ENCODE measurements at places on chromosomes 3 and 15.

DNA sequence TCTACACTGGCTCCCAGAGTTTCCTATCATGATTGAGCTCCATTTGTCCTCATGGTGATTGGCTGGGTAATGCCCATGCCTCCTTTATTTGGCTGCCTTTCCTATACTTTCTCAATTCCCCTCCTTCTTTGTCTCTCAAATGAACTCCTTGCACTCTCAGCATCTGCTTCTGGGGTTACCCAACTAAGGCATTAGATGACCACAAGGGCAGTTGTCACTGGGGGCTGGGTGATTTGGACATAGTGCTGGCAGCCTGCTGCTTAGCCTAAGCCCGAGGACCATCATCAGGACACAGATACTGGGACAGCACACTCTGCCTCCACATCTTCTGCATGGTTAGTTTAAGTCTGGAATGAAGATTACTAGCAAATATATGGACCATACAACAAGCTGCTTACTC lies 49.2 kb upstream of the LRRFIP2 start:
- no peak for DNase-seq

DNA sequence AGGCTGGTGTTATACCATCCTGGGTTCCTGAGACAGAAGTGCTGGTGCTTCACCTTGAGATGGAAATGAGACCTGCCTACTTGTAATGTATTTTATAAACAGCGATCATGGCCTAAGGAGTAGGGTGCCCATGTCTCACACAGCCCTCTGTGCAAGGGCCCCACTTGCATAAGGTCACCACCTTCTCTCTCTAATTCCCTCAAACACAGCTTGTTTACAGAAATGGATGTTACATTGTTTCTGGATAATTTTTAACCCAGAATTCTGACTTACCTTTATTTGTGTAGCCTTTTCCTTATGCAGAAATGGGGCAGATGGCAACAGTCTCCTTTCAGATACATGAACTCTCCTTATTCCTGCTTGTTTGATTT lies 95.1 kb upstream of the UMPS start:
- no peak for DNase-seq

- DNase-seq, result no peak
Observed at GRCh38 chr15:99249270-99249841, at the start of gene TTC23. TTC23 (minus strand) TSS chr15:99249581; CDS start chr15:99228712, 20,869 bp downstream.

DNA sequence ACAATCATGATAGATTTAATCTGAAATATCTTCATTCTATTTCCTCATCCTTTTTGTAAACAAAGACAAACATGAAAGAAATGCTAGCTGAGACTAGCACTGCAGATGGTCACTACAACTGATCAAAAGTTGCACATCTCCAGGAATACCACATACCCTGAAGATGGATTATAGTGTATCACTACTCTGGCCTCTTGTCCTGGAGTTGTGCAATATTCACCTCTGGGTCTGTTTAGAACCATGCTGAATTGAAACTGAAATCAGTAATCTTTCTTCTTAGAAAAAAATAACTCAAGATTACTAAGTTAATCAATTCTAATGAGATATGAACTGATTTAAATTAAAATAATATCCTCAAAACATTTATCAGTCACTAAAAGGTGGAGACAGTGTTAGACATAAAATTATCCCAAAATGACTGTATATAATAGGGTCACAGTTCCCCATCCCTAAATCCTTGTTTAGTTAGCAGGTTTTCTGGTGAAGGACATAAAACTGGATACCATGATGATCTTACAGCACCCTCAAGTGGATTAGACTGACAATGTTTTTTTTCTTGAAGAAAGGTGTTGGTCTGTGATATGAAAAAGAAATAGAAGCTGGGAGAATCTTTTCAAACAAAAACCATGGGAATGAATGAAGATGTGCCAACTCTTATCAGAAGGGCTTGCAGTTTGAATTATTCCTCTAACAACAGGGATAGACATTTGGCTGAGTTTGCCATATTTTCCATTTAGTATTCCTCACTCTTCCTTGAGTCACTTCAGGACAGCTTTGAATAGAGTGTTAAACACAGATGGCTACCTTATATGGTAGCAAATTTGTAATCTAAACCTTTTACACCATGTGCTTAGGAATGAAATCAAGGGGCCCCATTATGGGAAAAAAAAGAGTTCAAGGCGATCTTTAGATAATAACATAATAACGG lies 7.1 kb upstream of the TTC14 start:
- no peak for DNase-seq

- DNase-seq, result no peak
Observed at GRCh38 chr3:194587438-194587931, 45.7 kb downstream of the TMEM44 start.

DNA sequence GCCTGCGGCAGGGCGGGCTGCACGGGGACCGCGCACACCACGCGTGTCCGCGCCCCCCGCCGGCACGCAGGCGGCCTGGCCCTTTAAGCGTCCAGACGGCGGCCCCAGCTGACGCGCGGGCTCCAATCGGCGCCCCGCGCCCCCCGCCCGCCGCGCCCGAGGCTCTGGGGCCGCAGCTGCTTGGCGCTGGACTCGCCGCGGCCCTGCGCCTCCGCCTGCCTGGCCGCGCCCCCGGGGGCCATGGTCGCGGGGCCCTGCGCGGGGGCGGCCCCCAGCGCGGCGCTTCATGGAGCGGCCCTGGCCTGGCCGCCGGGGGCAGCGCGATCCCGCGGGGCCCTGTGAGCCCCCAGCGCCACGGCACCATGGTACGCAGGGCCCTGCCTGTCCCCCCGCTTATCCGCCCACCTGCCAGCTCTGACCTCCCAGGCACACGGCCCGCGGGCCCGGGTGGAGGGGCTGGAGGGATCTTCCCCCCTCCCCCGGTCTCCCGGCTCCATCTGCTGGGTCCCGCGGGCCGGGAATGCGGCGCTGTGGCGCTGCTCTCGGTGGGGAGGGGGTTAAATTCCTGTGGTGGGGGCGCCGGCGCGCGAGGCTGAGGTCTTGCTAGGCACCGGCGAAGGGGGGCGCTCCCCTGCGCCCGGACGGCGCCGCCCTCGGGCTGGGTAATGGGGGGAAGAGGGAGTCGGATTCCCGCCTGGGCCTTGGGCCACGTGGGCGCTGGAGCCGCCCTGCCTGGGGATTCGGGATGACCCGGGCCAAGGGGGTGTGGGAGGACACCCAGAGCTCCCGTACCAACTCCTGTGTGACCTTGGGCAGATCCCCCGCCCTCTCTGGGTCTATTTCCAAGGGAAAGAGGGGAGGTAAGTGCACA lies 1.1 kb downstream of the ZBTB47 start:
- peak; percentile 16 for DNase-seq

DNA sequence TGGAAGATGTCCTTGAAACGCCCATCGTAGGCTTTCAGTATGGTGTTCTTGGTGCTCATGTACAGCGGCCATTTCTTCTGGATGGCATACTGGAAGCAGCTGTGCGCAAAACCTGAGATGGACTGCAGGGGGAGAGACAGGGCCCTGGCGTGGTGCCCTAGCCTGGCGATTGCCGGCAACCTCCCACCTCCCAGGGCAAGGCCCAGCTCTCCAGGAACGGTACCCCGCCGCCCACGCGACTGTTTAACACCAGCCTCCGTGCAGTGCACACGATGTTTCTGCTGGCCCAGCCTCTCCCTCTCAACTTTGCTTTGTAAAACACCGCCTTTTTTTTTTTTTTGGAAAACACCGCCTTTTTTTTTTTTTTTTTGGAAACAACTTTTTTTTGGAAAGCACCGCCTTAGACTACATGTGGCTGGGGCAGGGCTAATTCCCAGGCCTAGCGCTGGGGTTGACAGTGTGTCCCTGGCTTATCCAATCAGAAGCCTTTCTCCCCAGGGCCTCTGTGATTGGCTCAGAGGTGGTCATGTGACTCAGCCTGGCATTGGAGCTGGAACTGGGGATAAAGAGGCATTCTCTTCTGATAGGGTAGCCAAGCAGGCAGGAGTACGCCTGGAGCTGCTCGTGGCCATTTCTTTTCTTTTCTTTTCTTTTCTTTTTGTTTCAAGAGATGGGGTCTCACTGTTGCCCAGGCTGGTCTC lies 14.7 kb downstream of the IDH2 start:
- DNase-seq, result no peak

- peak; percentile 40 for DNase-seq
Observed at GRCh38 chr15:58227706-58228543, 89.7 kb downstream of the AQP9 start.

- no peak for DNase-seq
Observed at GRCh38 chr15:61035311-61035710, 193.8 kb downstream of the RORA start.

GRCh38 chr3:13411186-13411860 lies 8.8 kb downstream of the NUP210 start:
- DNase-seq, result no peak

GRCh38 chr3:193742628-193743027 lies 149.6 kb downstream of the OPA1 start:
- no peak for DNase-seq

- no peak for DNase-seq
Observed at GRCh38 chr3:126530171-126531050, 6.5 kb downstream of the CHST13 start.

DNA sequence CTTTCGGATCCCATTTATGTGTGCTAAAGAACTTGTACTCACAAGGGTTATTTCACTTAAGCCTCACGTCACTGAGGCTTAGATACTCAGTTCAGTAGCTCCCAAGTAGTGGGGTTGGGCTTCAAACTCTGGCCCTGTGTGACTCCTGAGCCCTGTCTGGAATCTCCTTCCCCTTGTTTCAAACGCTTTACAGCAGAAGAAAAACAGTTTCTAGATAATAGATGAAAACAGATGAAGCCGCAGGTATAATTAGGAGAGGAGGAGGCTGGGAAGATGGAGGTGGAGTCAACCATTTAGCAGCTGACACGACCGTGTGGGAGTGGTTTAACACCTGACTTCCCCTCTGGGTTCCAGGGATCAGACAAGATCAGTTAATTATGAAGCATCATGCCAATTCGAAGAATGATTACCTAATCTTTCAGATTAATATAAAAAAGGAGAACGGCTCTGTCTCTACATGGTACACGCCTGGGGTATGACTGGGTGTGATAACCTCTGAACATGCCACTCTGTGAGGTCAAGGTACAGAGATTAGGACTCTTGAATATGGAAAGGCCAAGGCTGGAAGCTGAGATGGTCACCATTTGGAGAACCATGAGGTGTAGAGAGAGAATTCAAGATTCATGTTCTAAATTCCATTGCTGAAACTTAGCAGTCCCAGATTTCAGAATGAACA lies 31.1 kb downstream of the TPM1 start:
- no peak for DNase-seq

GRCh38 chr15:33031324-33031821 lies 163.1 kb downstream of the FMN1 start:
- DNase-seq, result no peak

DNA sequence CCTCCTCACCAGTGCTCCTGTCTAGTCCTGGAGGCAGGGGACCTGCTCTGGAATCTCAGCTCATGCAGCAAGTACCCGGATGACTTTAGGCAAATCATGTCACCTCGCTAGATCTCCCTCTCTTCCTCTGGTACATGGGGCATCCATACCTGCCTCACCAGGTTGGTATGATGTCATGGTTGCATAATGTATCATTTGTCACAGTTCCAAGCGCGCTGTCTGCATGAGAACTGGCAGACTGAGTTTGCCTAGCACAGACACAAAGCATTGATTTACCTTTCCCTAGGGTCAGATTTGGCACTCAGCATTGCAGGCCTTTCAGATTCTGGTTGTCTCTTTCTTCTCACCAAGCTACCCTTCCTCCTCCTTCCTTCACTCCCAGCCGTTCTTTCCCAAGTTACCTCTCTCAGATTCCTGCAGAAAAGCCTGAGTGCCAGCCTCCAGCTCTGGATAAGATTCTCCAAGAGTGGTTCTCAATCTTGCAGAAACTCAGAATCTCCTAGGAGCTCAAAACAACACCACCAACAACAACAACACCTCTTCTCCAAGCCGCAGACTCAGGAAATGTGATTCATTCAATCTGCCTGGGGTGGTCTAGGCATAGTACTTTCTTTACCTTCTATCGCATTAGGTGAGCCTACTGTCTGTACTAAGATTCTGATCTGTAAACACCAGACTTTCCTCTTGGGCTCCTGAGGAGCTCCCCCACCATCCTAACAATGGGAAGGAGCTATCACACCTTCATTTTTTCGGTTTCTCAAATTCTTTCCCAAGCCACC lies 29.5 kb downstream of the FAM43A start:
- no peak for DNase-seq

DNA sequence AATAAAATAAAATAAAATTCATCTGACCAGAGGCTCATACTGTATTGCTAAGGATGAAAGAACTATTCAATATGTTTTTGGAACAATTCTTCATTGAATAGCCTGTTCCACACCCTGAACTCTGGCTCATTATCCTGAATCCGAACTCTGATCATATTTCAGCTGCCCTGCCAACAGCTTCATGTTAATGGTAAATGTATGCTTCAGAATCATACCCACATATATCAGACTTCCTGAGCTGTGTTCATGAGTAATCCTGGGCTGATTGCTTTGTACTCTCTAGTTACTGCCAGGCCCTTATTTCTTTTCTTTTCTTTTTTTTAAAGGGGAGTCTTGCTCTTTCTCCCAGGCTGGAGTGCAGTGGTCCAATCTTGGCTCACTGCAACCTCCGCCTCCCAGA lies 11.8 kb downstream of the INO80 start:
- no peak for DNase-seq

DNA sequence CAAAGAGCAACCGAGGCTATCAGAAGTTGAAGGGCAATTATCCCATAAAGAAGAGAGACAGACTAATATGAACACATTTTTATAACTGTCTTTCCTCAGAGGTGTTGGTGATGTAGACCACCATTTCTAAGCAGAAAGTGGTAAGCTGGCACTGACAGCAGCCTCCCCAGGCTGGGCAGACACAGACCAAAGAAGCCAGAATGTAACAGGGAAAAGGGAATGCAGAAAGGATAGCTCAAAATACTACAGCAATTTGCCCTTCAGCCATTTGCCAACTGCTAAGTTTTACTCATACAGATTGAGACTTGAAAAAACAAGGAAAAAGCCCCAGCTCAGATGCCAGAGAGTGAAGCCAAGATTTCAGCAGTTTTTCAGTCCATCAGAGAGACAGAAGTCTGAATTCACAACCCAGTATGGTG lies 73.5 kb upstream of the ABI3BP start:
- no peak for DNase-seq
